ENCODE measurements at places on chromosomes 5 and 9.

DNA sequence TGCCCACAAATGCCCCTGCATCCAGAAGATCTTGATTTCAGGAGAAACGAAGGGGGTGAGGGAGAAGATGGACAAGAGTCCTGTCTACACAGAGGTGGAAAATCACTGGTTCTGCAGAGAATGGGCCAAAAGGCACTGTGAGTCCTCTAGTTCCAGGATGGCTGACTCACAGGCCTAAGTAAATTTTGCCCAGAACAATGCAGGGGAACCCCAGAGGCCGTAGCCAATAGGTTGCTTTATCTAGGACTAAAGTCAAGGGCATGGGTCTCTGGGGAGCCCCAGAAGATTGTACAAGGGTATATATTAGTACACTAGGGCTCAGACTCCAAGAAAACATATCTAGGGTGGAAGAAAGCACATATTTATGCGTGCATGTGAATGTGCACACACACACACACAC is 98.0 kb downstream of the SLIT3 start:
- no peak for DNase-seq

DNA sequence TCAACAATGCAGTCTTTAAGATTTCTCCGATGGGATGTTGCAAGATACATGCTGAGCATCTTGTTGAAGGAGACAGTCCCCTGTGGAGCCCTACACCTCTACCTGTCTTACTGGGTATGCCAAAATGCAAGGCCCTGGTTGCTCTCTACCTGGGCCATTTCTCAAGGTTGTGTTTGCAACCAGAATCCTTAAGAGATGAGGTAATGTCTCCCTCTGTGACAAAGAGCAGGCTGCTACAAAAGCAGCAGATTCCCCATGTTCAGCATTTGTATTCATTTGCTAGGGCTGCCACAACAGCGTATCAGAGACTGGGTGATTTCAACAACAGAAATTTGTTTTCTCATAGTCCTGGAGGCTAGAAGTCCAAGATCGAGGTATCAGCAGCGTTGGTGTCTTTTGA is 138.4 kb upstream of the RPS23 start:
- DNase-seq, result no peak

- no peak for DNase-seq
Measured at GRCh38 chr5:68744206-68744605, 349.6 kb upstream of the SLC30A5 start.

- no peak for DNase-seq
Measured at GRCh38 chr9:126049088-126049487, 277.5 kb upstream of the MVB12B start.

Data from COLO829 (cell line).